CD4-positive, alpha-beta memory T cell (primary cell): ENCODE measurements at places on chromosomes 11 and 22. TPM values are rescaled to one million over a fixed set of nuclear protein-coding genes. Genes with fewer than 3 reads are reported as not detected.

Gene ST14
- total RNA-seq = 0.79 TPM

DNA sequence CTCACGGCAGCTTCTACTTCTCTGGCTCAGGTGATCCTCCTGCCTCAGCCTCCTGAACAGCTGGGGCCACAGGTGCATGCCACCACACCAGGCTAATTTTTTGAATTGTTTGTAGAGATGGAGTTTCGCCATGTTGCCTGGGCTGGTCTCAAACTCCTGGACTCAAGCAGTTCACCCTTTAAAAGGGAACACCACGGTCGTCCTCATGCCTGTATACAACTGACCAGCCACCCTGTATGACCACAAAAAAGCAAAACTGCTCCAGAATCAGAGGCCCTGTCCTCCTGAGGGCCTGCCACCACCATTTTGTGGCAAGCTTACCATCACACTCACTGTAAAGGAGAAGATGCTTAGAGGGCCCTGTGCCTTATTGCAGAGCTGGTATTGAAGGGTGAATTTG lies 2.2 kb downstream of the GLB1L3 start:
- DNase-seq = no peak
- H3K27ac ChIP-seq = no peak overlapping the region
- H3K4me1 ChIP-seq = peaks cover 21% of the 10 kb centered on the region

GRCh38 chr11:118923721-118924587 lies 1.8 kb downstream of the BCL9L start:
- DNase-seq = no peak

DNA sequence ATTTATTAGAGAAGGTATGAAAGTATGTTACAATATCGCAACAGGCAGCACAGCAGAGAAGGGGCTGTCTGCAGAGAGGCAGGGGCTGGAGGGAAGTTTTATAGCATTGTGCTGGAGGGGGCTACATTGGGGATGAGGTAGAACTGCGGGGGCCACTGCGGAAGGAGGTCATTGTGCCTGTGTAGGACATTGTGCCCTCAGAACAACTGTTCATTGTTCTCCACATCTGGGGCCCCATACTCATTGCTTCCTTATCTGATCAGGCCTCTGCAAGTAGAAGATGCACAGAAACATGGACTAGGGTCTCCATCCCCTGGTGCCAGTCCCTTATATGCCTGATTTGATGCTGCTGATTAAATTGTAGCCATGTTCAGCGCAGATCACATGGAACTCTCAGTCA lies 12.1 kb downstream of the NADSYN1 start:
- DNase-seq = no peak
- no peak overlapping the region for H3K27ac ChIP-seq
- no peaks in the 10 kb centered on the region for H3K27me3 ChIP-seq
- peaks cover 60% of the 10 kb centered on the region for H3K36me3 ChIP-seq

Gene CARD10
- 0.61 TPM for total RNA-seq

GRCh38 chr22:27851974-27852746 lies 50.6 kb upstream of the MN1 start:
- no peaks in the 10 kb centered on the region for H3K27me3 ChIP-seq
- no peak overlapping the region for H3K4me3 ChIP-seq
- DNase-seq = no peak
- no peaks in the 10 kb centered on the region for H3K4me1 ChIP-seq

Gene RPS6KB2
- 78.1 TPM for total RNA-seq

- no peaks in the 10 kb centered on the region for H3K27me3 ChIP-seq
- no peaks in the 10 kb centered on the region for H3K36me3 ChIP-seq
- no peaks in the 10 kb centered on the region for H3K4me1 ChIP-seq
- DNase-seq = no peak
- H3K27ac ChIP-seq = no peak overlapping the region
Measured at GRCh38 chr11:126432065-126432461, 76.6 kb downstream of the ST3GAL4 start.

Gene PTGDR2
- total RNA-seq = 3.6 TPM

DNA sequence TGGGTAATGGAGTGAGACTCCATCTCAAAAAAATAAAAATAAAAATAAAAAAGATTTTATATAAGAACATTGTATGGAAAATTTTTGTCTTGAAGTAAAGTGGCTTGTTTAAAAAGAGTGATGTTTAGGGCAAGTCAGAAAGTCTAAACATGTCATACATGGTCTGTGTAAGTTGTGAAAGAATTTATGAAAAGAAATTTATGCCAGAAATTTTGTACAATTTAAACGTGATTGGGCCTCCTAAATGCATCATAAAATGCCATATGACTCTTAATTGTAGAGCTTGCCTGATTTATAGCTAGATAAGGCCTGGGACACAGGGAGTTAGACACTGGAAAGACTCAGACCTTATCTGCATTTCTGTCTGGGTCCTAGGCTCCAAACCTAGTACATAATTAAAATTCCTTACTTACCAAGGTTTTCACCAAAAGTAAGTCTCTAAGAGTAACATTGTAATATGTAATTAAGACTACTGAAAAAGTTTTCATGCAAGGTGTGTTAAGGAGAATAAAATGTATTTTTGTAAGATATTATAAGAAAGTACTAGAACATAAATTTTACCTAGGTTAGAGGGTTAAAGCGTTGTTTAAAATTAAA lies 110.5 kb downstream of the AASDHPPT start:
- no peaks in the 10 kb centered on the region for H3K36me3 ChIP-seq
- H3K4me3 ChIP-seq = no peak overlapping the region
- H3K27ac ChIP-seq = no peak overlapping the region
- H3K27me3 ChIP-seq = no peaks in the 10 kb centered on the region
- no peaks in the 10 kb centered on the region for H3K4me1 ChIP-seq
- DNase-seq = no peak

Gene CARD18
- not detected for total RNA-seq

- no peak for DNase-seq
- no peaks in the 10 kb centered on the region for H3K36me3 ChIP-seq
- peaks cover 53% of the 10 kb centered on the region for H3K4me1 ChIP-seq
- H3K27me3 ChIP-seq = no peaks in the 10 kb centered on the region
- H3K4me3 ChIP-seq = peak overlapping the region; percentile 24
- peak overlapping the region; percentile 59 for H3K27ac ChIP-seq
Measured at GRCh38 chr22:50544746-50545253, 899 bp upstream of the KLHDC7B start.

- no peak overlapping the region for H3K4me3 ChIP-seq
- no peaks in the 10 kb centered on the region for H3K27me3 ChIP-seq
- H3K27ac ChIP-seq = no peak overlapping the region
- no peak for DNase-seq
- peaks cover 52% of the 10 kb centered on the region for H3K4me1 ChIP-seq
Measured at GRCh38 chr22:20027966-20028854, 7.3 kb downstream of the TANGO2 start.

Gene SCARF2
- 2.6 TPM for total RNA-seq

Gene SCUBE1
- total RNA-seq = not detected

- H3K27me3 ChIP-seq = no peaks in the 10 kb centered on the region
- H3K27ac ChIP-seq = no peak overlapping the region
- H3K4me3 ChIP-seq = no peak overlapping the region
- DNase-seq = peak; percentile 25
- H3K4me1 ChIP-seq = peaks cover 3% of the 10 kb centered on the region
Measured at GRCh38 chr11:2312232-2313042, 10.6 kb downstream of the TSPAN32 start.

DNA sequence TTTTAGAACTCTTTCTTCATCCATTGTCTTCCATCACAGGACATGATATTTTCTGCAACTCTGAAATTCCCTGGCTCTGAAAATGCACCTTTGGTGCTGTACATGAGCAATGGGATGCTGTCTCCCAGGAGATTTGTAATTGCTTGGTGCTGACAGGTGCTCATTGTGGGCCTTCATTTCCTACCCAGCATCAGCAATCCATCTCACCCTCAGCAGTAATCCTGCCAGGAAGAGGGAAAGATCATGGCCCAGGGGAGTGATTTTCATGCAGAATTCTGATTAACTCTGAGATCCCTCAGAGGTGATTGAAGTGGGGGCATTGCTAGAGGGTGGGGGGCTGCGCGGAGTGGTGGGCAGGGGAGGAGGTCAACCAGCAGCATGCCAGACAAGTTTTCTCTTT lies 651.7 kb downstream of the NELL1 start:
- no peaks in the 10 kb centered on the region for H3K4me1 ChIP-seq
- no peaks in the 10 kb centered on the region for H3K36me3 ChIP-seq
- DNase-seq = no peak
- H3K4me3 ChIP-seq = no peak overlapping the region
- H3K27me3 ChIP-seq = no peaks in the 10 kb centered on the region
- H3K27ac ChIP-seq = no peak overlapping the region

Gene C11orf87
- not detected for total RNA-seq

GRCh38 chr11:40491341-40491740 lies 968.1 kb downstream of the LRRC4C start:
- H3K36me3 ChIP-seq = no peaks in the 10 kb centered on the region
- H3K4me1 ChIP-seq = no peaks in the 10 kb centered on the region
- H3K27ac ChIP-seq = no peak overlapping the region
- DNase-seq = no peak
- H3K4me3 ChIP-seq = no peak overlapping the region
- no peaks in the 10 kb centered on the region for H3K27me3 ChIP-seq

Gene CHRNA10
- 5.5 TPM for total RNA-seq

Gene MIOX
- not detected for total RNA-seq

Gene RNF121
- 33.0 TPM for total RNA-seq

DNA sequence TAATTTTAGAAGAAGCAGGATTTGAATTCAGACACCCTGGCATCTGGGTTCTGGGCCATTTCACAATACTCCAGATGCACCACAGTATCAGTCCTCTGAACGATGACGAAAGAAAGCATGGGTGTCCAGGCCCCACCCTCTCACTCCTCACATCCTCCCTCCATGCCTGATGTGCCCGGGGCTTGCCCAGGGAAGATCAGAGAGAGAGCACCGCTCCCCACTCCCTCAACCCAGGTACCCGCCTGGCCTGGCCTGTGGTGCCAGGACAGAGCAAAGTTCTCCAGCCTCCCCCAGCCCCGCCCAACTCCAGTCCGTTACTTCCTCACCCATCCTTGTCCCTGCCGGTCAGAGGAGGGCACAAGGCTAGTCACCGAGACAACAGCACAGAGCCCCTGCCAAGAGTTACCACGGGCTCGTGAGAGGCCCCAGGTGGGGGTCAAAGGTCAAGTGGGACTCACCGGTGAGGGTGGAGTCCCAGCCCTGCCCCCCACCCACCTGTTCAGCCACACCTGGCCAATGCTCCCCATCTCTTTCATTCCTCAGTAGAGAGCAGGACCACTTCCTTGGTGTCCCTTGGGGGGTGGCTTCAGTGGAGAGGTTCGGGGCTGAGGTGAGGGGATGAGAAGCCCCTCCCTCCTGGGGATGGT lies 8.1 kb downstream of the BCL9L start:
- H3K4me1 ChIP-seq = peaks cover 97% of the 10 kb centered on the region
- H3K4me3 ChIP-seq = peak overlapping the region; percentile 52
- H3K36me3 ChIP-seq = no peaks in the 10 kb centered on the region
- DNase-seq = peak; percentile 60
- no peaks in the 10 kb centered on the region for H3K27me3 ChIP-seq

- no peak overlapping the region for H3K27ac ChIP-seq
- no peaks in the 10 kb centered on the region for H3K27me3 ChIP-seq
- no peaks in the 10 kb centered on the region for H3K36me3 ChIP-seq
- no peak overlapping the region for H3K4me3 ChIP-seq
Measured at GRCh38 chr11:87301785-87302540, 264.2 kb downstream of the TMEM135 start.

- no peak overlapping the region for H3K27ac ChIP-seq
- H3K4me1 ChIP-seq = no peaks in the 10 kb centered on the region
- H3K4me3 ChIP-seq = no peak overlapping the region
- no peak for DNase-seq
Measured at GRCh38 chr11:111645657-111646316, 43.5 kb downstream of the SIK2 start.

GRCh38 chr22:48934446-48934845 lies 893.2 kb downstream of the BRD1 start:
- no peaks in the 10 kb centered on the region for H3K4me1 ChIP-seq
- H3K36me3 ChIP-seq = no peaks in the 10 kb centered on the region
- H3K4me3 ChIP-seq = no peak overlapping the region
- H3K27ac ChIP-seq = no peak overlapping the region

DNA sequence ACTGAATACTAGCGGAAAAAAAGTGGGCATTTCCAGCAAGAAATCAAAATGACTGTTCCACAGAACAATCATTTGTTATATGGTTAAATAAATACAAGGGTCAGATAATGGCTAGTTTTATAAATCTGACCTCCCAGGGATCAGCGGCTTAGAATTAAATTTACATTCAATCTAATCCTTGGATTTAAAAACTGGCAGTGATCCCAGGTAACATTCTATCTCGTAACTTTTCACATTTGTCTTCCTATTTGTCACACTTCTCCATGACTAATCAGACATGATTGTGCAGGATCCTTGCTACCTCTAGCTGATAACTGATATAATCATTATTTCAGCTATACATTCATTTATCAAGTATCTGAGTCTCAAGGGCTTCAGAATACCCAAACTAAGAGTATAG lies 2.9 kb upstream of the MMP3 start:
- DNase-seq = no peak
- no peak overlapping the region for H3K27ac ChIP-seq
- no peaks in the 10 kb centered on the region for H3K27me3 ChIP-seq
- no peak overlapping the region for H3K4me3 ChIP-seq
- no peaks in the 10 kb centered on the region for H3K36me3 ChIP-seq

DNA sequence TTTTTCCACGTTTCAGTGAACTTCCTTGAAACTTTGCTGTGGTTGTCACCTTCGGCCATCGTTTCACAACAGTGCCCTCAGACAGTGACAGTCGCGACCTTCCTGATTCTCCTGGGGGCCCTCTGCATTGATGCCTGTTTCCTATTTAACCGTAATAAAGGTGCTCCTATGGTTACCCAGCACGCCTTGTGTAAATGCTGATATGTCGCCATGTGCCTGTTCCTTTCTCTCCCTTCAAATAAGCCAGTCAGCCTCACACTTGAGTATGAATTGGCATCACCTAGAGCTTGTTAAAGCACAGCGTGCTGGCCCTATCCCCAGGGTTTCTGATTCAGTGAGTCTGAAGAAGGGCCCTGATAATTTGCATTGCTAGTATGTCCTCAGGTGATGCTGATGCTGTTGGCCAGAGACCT lies 104.8 kb downstream of the MICAL2 start:
- no peak overlapping the region for H3K27ac ChIP-seq
- no peak overlapping the region for H3K4me3 ChIP-seq
- DNase-seq = no peak
- peaks cover 42% of the 10 kb centered on the region for H3K36me3 ChIP-seq

- no peak overlapping the region for H3K27ac ChIP-seq
- H3K4me3 ChIP-seq = no peak overlapping the region
- no peak for DNase-seq
- no peaks in the 10 kb centered on the region for H3K27me3 ChIP-seq
- peaks cover 15% of the 10 kb centered on the region for H3K4me1 ChIP-seq
- H3K36me3 ChIP-seq = no peaks in the 10 kb centered on the region
Measured at GRCh38 chr11:65077451-65077850, 6.4 kb downstream of the CDCA5 start.

GRCh38 chr11:25535467-25536272 lies 796.3 kb upstream of the ANO3 start:
- no peaks in the 10 kb centered on the region for H3K27me3 ChIP-seq
- H3K4me3 ChIP-seq = no peak overlapping the region
- H3K36me3 ChIP-seq = no peaks in the 10 kb centered on the region
- no peak for DNase-seq
- no peak overlapping the region for H3K27ac ChIP-seq
